ENCODE measurements at places on chromosomes 12 and 14.

GRCh38 chr12:108337235-108338223 lies 1.6 kb downstream of the CMKLR1 start:
- DNase-seq, result peak; percentile 3

GRCh38 chr14:24418492-24418873 lies 11.0 kb downstream of the CBLN3 start:
- peak; percentile 44 for DNase-seq

- DNase-seq, result no peak
Observed at GRCh38 chr14:49754570-49755097, 13.3 kb upstream of the KLHDC2 start.

GRCh38 chr14:75987201-75987970 lies 1.8 kb downstream of the IFT43 start:
- DNase-seq, result no peak

GRCh38 chr12:96060041-96060440 lies 24.7 kb upstream of the LTA4H start:
- no peak for DNase-seq

DNA sequence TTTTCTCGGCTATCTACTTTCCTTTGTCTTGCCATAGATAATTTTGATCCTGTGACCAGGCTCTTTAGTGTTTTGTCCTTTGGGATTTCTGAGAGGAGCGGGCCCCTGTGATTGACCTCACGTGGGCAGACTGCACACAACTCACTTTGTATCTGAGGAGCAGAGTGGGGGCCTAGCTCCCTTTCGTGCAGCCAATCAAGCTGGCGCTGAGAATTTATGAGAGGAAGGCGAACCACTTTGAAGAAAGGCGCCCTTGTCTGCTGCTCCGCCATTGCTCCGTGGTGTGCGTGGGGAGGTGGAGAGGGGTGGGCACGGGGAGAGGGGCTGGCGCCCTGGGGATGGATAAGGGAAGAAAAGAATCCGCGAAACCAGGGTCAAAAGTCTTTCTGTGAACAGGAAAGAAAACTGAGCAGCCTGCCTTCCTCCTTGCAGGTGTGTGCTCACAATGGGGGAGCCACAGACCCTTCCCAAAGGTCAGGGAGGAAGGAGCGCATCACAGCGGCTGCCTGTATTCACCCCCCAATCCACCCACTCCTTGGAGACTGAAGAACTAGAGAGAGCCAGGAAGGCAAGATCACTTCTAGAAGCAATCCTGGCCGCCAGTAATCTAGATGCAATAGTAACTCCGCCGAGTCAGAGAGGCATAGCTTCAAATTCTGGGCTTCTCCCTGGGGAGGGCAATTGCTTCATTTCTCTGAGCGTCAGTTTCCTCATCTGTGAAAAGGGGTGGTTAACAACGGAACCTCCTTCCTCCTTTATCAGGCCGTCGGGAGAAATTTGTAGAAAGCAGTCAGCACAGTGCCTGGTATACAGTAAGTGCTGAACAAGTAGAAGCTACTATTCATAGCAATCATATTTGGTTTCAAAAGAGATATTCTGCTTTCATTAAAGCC lies 24.9 kb upstream of the MED13L start:
- no peak for DNase-seq

GRCh38 chr12:91513313-91513712 lies 330.7 kb upstream of the DCN start:
- no peak for DNase-seq

GRCh38 chr12:14540801-14541462 lies 26.8 kb downstream of the PLBD1 start:
- no peak for DNase-seq

DNA sequence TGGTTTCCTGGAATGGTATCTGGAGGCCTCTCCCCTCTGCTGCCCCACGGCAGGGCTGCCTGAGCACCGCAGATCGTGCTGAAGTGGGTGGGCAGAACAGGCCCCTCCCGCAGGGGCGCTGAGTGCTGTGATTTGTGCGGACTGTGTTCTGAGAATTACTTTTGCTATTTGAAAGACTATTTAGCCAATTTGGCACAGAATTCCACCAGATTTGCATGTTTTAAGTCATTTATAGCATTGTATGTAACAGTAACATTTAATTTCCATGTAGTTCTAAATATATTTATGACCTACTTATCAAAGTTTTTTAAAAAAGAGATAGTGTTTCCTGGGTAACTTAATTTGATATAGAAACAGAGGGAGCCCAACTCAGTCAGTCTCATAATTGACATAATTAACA lies 55.3 kb downstream of the TNFAIP2 start:
- no peak for DNase-seq

DNA sequence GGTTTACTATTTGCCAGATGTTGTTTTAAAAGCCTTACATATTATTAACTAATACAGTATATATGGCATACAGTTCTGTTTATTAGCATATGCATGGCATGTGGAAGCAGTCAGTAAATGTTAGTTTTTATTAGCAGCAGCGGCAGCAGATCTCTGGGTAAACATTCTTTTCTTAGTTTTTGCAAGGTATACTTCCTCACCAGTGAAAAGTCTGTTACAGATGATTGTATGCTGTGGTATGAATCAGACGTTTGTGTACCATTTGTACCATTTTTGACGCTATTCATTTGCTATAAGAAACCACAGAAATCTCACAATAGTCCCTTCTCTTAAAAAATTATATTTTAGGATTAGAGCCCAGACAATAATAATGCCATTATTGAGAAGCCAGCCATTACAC lies 17.8 kb downstream of the STK38L start:
- DNase-seq, result peak; percentile 84

- DNase-seq, result peak; percentile 87
Observed at GRCh38 chr14:99574099-99574880, 29.7 kb downstream of the CCDC85C start.

DNA sequence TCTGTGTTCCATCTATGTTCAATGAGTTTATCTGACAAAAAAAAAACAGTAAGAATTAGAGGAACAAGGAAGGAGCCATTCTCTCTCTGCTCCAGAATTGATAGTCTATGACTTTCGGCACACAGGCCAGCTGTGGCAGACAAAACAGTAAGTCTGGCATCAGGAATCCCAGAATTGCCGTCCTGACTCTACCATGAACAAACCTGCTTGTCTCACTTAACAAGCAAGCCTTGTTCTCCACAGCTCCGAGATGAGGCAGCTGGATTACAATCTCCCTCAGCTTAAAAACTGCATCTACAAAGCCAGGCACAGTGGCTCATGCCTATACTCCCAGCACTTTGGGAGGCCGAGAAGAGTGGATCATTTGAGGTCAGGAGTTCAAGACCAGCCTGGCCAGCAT lies 153.6 kb upstream of the TMCC3 start:
- no peak for DNase-seq

GRCh38 chr14:85865701-85866100 lies 335.8 kb downstream of the FLRT2 start:
- no peak for DNase-seq

GRCh38 chr12:39440781-39441180 lies 2.1 kb downstream of the KIF21A start:
- DNase-seq, result no peak

GRCh38 chr12:87807086-87807485 lies 222.1 kb downstream of the C12orf50 start:
- peak; percentile 20 for DNase-seq

DNA sequence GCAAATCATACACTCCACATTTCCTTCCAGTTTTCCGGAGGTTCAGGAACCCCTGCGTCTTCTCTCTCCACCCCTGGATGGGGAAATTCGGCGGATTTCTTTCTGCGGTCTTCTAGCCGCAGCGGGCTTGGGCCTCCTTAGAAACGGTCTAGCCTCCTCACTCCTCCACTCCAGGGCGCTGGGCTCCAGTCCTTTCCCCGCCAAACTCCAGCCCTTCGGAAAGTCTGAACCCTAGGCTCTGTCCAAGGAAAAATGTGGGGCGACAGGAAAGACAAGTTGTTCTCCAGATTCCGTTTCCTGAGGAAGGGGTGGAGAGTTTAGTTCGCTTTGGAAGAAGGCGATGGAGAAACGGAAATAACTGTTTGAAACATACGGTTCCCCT lies 1.4 kb upstream of the HOXC10 start:
- DNase-seq, result no peak

Measured in cardiac fibroblast (primary cell).